NCI-H2029 treated with DMSO at 0.1 percent for 48 hours (cell line): ENCODE measurements at places on chromosomes 2 and 18.
A peak's percentile ranks its signal among the peaks of the same experiment; 100 is the strongest.

GRCh38 chr2:220811115-220811514, 761.0 kb downstream of the EPHA4 start:
- DNase-seq: no peak

- DNase-seq: no peak
These were observed 336.4 kb downstream of the PARD3B start for GRCh38 chr2:204881655-204882054.

DNA sequence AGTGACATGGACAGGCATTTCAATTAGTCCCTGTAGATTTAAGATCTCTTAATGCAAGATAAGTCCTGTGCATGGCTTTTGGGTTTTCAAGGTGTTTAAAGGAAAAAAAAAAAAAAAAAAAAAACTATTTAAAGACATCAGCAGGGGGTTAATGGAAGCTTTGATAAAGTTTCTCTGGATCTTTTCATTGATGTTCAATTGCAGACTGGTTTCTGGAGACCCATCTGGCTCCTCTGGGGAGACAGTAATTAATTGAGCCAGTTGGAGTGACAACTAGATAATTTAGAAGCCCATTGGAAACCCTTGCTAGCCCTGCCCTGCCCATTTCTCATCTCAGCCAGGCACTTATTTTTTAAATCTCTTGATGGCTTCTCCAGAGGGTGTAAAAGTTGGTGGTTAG, 98.7 kb downstream of the EPHA4 start:
- no peak for DNase-seq

- no peak for DNase-seq
These were observed 41.6 kb downstream of the GFPT1 start for GRCh38 chr2:69345434-69345833.

GRCh38 chr2:119369845-119370244, 3.1 kb downstream of the DBI start:
- no peak for DNase-seq

GRCh38 chr2:58070765-58071164, 24.2 kb downstream of the VRK2 start:
- no peak for DNase-seq

GRCh38 chr2:9918275-9918674, 33.2 kb upstream of the GRHL1 start:
- DNase-seq: no peak

DNA sequence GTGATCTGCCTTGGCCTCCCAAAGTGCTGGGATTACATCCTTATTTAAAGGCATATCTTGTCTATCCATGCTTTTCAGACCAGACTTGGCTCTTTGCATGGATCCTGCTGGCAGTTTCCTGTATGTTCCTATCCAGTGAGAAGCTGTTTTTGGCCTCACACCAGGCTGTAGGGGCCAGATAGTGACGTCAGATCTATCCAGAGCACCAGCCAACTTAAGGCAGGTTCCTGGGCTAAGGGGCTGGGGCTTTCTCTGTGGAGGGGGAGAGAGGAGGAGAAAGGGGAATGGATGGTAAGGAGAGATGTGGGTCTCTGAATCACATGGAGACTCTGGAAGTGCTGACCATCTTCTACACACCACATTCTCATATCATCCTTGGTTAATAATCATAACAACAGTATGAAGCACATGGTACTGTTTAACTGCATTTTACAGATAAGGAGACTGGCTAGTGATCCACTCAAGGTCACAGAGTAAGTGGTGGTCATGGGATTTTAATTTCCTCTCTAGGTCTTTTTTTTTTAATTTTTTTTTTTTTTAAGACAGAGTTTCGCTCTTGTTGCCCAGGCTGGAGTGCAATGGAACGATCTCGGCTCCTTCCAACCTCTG, 2.0 kb upstream of the FAM117B start:
- DNase-seq: no peak

- no peak for DNase-seq
These were observed 44.8 kb downstream of the ARL4C start for GRCh38 chr2:234451852-234452625.

DNA sequence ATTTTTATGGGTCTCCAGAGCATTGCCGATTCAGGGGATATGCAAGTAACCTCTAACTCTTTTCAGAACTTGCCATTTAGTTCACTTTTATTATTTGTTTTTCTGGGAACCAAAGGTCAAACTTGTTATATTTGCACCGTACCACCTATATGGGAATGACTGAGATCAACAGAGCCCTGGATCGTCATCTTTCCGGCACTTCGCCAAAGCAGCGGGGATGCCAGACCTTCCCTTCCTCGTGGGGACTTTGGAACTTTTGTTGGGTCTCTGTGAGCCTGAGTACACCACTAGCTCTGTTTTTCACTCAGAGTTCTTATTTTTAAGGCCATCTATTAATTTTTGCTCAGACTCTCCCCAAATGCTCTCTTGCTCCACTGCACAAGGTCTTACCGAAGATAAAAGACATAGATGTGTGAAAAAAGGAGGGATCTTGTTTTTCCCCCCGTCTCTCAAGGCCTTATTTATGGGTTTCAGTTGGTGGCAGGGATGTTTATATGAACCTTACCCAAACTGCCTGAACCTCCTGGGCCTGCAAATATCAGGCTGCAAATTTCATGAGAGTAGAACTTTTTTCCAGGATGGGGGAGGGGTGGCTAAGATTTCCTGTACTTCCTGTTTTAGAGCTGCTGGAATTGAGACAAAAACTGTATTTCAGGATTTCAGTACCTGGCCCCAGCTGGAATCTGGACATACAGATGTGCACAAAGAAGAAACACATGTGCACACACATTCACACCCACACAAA, 350.3 kb downstream of the HRH4 start:
- no peak for DNase-seq

GRCh38 chr2:66481100-66481549, 46.2 kb downstream of the MEIS1 start:
- DNase-seq: no peak

DNA sequence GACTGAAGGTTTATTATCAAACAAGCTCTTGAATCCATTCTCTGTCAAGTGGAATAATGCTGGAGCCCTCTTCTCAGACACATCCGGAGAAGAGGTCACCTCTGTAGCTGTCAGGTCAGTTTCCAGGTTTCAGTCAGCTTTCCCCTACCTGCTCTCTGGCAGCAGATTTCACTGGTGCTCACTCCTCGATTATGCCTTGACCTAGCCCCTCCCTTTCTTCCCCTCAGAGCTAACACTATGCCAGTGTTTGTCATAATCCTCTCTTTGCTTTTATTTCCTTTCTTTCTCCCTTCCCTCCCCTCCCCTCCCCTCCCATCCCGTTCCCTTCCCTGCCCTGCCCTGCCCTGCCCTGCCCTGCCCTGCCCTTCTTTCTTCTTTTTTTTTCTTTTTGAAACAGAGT, 22.5 kb upstream of the PLEKHM3 start:
- no peak for DNase-seq

GRCh38 chr2:96315400-96316071, 9.6 kb upstream of the ITPRIPL1 start:
- DNase-seq: no peak

DNA sequence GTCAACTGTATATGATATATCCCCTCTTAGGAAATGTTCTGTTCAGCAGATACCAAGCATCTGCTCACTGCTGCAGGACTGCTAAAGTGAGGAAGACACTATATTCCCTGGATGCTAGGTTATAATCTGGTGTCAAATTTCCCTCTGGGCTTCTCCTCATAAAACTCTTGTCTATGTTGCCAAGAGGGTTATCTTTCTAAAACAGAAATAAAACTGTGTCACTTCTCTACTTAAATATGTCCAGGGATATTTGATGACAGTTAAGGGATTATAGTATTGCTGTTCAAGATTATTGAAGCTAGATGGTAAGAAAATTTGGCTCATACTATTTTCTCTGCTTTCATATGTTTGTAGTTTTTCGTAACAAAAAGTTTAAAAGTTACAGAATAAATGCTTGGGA, 30.5 kb upstream of the SNRNP27 start:
- DNase-seq: no peak

- peak; percentile 66 for DNase-seq
These were observed 8.0 kb downstream of the SP100 start for GRCh38 chr2:230423851-230424458.

DNA sequence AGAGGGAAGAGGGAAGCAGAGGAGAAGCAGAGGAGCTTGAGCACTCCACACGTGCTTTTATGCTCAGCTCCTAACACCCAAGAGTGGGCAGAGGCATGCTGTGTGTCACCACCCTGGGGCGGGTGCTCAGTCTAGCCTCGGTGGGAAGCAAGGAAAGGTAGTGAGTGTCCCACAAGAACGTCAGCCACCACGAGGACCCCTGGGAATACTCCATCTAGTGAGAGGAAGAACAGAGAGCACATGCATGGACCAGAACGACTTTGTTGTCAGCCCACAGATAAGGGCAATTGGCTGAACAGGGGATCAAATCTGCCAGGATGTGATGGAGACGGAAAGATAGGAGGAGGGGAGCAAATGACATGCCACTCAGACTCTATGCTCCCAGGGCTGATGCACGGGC, 83.4 kb downstream of the XDH start:
- DNase-seq: no peak

GRCh38 chr2:183530333-183530901, 406.2 kb downstream of the NUP35 start:
- DNase-seq: no peak

DNA sequence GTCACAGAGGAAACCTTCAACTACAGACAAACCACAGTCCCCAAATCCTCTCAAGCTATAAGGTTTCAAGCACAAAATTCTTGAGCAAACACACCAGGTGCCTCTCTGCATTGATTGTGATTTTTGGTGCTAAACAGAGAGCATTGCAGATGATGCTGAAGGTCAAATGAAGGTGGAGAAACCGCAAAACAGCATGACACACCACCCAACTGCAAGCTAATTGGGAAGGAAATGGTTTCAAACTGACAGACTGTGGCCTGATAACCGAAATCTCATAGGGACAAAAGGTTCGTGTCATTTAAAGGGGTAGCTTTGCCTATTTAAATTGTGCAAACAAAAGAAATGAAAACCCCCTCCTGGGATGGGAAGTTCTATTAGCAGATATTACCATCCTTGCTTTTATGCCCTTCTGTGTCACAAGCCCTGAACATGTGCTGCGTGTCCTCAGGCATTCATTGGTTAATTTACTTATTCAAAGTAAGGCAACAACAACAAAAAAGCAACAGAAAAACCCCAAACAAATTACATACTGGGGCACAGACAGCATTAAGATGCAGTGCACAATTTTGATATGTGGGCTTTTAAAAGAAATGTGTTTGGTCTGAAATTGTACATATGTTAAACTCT, 154.9 kb downstream of the AQP4 start:
- DNase-seq: no peak

GRCh38 chr2:3446381-3446780, 66.9 kb downstream of the TRAPPC12 start:
- no peak for DNase-seq

- DNase-seq: no peak
These were observed 327.1 kb downstream of the CMPK2 start for GRCh38 chr2:6538607-6539006.

GRCh38 chr2:196592331-196592910, 47.1 kb upstream of the CCDC150 start:
- DNase-seq: no peak

DNA sequence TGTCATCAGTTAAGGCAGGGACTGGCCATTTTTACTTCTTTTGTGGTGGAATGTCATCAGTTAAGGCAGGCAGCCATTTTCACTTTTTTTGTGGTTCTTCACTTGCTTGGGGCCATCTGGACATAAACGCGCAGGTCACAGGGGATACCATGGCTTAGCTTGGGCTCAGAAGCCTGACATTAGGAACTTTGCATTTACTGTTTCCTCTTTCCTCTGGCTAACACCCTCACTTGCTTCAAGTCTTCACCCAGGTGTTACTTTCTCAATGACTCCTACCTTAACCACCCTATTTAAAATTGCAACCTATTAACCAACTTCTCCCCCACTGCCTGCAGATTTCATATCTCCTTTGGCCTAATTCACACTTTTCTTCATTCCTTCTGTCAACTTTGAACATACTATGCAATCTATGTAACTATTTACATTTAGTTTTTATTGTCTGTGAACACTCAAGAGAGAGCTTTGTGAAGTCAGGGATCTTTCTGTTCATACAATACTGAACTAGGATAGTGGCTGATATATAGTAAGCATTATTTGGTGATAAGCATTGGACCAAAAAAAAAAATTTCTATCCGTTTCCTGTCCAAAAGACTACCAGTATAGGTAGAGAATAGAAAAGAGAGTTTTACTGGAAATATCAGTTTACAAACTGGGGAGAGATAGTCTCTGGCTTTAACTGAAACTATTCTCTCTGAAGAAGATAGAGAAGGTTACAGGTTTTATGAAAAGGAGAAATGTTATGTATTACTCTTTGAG, 600.1 kb upstream of the ZNF804A start:
- DNase-seq: no peak

DNA sequence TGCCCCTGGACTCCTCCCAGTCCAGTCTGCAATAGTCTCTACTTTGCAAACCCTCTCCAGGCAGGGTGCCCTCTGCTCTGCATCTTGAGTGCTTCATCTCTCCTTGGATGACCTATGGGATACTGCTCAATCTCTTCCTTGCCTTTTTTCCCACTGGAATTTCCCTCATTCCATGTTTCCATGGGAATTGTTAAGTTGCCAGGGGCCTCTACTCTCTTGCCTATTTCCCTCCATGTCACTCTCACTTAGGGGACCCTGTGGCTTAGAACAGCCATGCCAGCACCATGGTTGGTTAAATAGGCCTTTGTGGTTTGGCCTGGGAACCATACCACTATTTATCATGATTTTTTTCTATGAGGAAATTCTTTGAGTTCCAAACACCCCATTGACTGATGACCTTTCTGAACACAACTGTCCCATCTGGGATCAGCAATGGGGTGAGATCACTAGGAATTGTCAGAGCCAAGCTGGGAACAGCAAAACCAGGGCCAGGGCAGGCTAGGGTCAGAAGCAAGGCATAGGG, 91.4 kb upstream of the RBMS1 start:
- DNase-seq: no peak

GRCh38 chr18:24072743-24073142, 58.2 kb downstream of the TTC39C start:
- no peak for DNase-seq

DNA sequence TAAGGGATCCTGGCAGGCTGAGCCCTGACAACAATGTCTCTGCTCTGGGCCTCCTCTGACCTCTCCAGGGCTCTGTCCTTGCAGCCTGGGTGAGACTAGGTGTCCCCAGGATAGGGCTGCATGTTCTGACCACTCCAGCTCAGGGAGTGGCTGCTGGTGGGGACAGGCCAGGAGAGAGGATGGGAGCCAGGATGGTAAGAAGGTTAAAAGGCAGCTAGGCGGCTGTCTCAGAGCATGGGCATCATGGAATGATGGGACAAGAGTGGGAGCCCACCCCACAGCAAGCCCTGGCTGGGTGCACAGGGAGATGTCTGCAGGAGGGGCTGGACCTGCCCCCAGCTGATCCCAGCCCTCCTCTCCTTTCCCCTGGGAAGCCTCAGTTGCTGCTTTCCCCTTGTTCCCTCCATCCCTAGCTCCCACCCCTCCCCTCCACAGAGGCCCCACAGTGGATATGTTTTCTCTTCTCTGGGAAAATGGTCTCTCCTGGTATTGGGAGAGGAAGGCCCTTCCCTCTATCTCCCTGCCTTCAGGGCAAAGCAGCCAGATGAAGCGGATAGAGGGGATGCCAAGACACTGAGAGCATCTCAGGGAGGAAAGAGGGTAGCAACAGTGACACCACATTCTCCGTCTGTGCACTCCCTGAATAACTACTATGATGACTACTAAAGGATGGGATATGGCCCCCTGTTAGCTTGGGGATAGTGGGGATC, 334.3 kb downstream of the DYSF start:
- no peak for DNase-seq
